Stimulated activated CD8-positive, alpha-beta memory T cell treated with anti-CD3 and anti-CD28 coated beads, Interleukin-4, amount 100 ng/mL, for 1 hour (primary cell): ENCODE measurements at places on chromosomes 2 and 18.

DNA sequence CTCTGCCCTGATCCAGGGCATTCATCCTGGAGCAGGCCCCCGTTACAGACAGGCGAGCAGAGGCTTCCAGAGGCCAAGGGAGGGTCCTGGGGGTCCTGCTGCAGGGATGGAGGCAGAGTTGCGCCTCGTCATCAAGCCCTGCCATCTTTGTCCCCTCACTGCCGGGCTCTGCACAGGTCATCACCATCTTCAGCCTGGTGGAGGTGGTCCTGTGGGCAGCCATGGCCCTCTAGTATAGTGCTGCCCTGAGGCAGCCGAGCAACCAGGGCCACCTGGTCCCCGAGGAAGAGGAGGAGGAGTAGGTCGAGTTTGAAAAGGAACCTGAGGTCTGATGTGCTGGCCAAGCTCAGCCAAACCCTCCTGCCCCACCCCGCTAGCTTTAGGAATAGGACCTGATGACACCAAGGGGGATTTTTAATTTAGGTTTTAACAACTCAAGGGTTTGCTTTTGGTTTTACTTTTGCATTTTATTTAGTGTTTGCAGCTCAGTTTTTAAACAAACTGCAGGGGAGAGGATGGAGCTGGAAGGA lies 8.8 kb upstream of the ALPI start:
- DNase-seq = no peak

- no peak for DNase-seq
Observed at GRCh38 chr2:160838691-160839090, 321.5 kb upstream of the TANK start.

DNA sequence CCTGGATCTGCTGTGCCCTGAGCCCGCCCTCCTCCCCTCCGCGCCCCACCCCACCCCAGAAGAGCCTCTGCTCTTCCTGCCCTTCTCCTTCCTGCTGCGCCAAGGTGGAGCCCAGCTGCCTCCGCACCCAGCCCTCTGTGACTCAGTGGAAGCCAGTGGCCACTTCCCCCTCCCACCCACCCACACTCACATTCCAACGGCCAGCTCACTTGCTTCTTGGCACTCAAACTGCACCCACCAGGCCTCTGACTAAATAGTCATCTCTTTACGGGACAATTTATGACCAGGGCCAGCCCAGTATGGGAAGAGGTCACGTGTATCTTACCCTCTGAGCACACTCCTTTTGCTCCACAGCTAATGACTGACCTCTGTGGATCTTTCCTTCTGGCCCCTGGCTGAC lies 150.4 kb upstream of the SLC1A4 start:
- no peak for DNase-seq

DNA sequence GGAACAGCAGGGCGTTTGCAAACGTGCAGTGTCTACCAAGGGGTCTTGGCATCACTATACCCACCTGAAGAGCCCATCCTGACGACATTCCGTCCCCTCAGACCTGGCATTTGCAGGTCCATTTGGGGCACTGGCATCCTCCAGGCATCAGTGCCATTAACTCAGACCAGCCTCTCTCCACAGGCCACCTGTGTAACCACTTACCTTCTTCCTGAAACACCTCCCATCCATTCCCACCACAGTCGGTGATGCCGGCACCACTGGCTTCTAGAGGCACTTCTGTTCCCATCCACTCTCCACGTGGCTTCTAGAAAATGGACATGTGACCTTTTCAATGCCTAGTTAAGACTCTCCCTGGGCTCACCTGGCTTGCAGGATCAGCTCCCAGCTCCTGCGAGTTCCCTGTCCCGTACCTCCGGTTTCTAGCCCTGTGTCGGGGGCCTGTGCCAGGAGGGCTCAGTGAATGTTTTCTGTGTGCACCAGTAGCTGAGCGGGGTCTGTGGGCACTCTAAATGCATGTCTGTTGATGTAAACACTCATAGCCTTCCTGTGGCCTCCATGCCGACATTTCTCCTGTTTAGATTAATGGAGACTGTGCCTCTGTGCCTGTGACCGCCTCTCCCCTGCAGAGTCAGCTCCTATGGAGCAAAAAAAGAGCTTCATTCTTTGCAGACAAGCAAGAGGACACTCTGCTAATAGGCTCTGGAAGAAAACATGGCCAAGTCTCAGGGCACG lies 458.0 kb upstream of the HS6ST1 start:
- no peak for DNase-seq

GRCh38 chr2:168184681-168185513 lies 62.5 kb downstream of the STK39 start:
- no peak for DNase-seq

- no peak for DNase-seq
Observed at GRCh38 chr2:170843656-170844055, 27.0 kb downstream of the GAD1 start.

GRCh38 chr2:15579641-15580040 lies 12.0 kb upstream of the DDX1 start:
- no peak for DNase-seq

DNA sequence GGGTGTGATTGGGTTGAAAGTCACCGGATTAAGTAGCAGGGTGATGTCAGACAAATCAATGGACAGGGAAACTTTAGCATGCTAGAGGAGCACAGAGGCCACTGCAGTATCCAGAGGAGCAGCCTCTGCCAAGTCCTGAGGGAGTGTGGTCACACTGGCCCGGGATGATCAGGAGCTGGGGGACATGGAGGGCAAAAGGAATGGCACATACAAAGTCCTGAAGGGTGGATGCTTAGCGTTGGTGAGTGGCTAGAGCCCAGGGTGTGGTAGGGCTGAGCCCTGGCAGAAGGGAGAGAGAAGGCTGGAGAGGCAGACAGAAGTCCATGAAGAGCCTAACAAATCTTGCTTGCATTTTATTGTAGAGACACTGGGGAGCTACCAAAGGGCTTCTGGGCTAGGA lies 58.9 kb downstream of the RHBDD1 start:
- no peak for DNase-seq

GRCh38 chr2:106975641-106976040 lies 89.7 kb upstream of the ST6GAL2 start:
- DNase-seq = no peak

DNA sequence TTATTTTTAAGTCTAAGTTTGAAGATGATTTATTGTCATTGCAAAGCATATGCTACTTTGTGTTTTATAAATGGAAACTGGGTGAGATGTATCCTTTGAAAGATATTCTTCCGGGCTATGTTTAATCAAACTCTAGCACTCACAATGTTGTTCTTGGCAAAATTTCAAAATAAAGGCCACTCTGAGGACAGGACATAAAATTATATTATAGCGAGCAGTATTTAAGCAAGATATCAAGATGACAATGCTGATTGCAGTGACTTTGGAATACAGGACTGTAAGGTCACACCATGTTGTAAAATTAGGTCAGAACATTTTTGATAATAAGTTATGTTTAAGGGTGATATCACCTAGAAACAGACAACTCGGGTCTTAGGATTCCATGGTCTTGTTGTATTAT lies 14.2 kb downstream of the RPRM start:
- no peak for DNase-seq

- no peak for DNase-seq
Observed at GRCh38 chr2:86107031-86107430, 996 bp downstream of the PTCD3 start.
